ENCODE measurements at places on chromosomes 7 and 10.
A peak's percentile ranks its signal among the peaks of the same experiment; 100 is the strongest.

DNA sequence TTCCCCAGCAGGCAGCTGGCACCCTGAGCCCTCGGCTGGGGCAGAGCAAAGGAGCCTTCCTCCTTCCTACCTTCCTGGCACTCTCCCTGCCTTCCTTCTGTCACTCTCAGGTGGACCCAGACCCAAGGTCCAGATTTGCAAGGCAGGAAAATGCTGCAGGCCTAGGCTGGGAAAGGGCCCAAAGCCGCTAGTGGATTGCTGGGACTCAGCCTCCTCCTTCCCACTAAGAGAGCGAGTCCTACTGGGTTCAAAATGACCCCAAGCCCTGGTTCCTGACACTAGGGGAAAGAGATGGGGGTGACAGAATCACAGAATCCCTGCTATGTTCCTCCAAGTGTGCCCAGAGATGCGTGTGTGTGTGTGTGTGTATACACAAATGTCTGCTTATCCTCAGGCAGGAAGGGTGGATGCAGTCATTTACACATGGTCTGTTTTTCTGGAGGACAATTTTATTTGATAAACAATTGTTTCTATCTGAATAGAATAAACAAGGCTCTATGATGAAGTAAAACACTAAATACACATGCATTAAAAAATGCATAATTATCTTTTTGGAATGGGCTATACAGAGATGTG, 1.3 kb upstream of the PLAU start:
- no peak for DNase-seq

GRCh38 chr7:42831718-42832522, 80.0 kb downstream of the C7orf25 start:
- peak; percentile 48 for DNase-seq

DNA sequence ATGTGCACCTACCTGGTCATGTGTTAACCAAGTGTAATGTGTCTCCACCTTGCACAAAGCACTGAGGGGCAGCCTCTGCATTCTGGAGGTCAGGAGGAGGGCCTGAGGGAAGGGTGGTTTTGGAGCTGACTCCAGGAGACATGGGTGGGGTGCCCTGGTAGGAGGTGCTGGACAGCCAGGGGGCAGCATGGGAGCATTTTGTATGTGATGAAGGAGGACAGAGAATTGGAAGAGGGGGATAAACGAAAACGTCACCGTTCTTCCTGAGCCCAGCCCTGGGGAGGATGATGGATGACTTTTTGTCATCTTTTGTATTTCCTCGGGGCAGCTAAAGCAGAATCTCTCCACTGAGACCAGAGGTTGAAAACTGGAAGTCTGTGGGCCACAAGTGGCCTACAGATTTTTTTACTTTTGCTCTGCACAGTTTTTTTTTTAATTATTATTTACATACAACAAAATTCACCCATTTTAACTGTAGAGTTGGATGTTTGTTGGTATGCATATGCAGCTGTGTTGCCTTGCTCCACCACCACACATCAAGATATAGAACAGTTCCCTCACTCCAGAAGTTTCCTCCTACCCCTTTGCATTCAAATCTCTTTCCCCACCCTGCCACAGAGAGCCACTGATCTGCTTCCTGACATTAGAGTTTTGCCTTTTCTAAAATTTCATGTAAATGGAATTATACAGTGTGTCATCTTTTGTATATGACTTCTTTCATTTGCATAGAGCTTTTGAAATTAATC, 242.5 kb downstream of the VTI1A start:
- no peak for DNase-seq

DNA sequence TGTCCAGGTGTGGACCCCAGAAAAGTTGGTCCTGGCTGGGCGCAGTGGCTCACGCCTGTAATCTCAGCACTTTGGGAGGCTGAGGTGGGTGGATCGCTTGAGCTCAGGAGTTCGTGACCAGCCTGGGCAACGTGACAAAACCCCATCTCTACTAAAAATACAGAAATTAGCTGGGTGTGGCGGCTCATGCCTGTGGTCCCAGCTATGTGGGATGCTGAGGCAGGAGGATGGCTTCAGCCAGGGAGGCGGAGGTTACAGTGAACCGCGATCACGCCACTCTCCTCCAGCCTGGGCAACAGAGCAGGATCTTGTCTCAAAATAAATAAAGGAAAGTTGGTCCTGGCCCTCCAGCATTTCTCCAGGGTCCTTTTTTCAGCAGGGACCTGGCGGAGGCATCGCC, 1.4 kb downstream of the NUDT1 start:
- no peak for DNase-seq

GRCh38 chr10:125859128-125859817, 21.8 kb downstream of the DHX32 start:
- no peak for DNase-seq

DNA sequence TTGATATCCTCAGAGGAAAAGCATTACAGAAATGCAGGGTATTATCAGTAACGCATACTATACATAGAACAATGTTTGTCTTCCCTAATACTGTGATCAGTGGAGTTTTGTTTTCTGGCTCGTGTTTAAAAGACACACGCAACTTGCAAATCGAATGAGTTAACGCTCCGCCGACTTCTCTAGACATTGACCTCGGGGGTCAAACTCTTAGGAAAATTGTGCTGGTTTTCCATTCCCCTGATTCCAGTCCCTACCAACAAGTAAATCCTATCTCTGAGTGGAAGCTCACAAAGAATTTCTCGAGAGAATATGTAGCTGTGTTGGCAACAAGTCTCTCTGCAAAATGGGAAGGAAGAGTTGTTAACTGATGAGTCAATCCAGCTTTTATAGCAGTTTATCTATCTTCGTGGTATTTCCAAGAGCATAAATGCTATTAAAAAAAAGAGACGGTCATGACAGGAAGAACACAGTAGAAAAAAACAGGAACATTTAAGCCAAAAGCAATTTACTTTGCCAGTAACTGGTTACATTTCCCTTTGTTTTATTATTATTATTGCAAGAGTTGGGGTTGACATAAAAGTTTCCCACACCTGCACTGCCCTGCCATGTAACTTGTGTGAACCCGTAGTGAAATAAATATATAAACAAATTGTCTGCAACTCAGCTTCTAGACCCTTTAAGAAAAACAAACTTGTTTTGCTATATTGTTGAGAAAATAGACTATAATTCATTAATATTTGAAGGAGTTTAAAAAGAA, 144.4 kb downstream of the ARID5B start:
- peak; percentile 93 for DNase-seq

DNA sequence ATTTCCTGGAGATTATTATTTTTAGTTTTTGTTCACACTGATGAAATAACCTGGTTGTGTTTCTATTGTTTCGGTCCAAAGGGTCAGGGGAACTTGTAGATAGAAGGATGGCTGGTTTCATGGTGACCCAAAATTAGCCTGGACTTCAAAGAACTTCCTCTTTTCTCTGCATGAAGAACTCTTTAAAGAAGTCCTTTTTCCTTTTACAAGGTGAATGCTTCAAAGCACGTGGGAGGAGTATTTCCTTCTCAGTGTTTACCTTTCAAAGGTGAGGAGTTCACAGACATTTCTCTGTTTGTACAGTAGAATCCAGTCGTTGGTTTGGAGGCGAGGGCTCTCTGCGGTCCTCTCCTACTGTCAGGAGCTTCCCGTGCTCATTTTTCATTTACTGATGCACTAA, 561.7 kb downstream of the GATA3 start:
- no peak for DNase-seq

DNA sequence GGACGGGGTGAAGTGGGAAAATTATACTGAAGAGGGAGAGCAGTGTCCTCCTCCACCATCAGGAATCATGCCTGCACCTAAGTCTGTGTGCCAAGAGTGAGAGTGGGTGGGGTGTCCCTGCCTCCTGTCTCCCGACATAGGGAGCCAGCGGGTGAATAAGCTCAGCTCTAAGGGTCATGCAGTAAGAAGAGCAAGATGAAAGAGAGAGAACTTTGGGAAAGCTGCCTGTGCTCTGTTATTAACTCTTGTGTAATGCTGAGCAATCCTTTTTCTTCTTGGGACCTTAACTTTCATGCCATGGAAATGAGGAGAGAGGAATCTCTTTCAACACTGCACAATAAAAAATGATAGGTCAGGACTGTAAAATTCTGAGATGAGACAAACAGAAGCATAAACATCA, 7.9 kb upstream of the TCAF1 start:
- no peak for DNase-seq

- no peak for DNase-seq
Measured at GRCh38 chr10:15735763-15736162, 16.0 kb upstream of the ITGA8 start.

DNA sequence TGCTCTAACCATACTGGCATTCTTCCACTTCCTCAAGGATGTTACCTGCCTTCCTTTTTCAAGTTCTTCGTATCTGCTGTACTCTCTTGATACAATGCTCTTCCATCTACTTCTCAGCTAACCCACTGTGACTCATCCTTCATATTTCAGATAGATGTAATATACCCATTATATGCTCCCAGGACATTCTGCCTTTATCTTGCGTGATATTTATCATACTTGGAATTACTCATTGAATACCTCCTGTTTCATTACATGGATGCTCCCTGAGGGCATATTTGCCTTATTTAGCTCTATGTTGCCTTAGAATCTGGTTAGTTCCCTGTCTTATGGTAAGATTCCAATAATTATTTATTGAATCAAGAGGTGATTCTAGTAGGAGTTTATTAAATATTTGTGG, 706.4 kb downstream of the SORCS3 start:
- DNase-seq = no peak

GRCh38 chr7:82722946-82723345, 279.4 kb upstream of the CACNA2D1 start:
- no peak for DNase-seq

- no peak for DNase-seq
Measured at GRCh38 chr10:36345175-36345533, 703.1 kb upstream of the FZD8 start.

GRCh38 chr7:139423091-139423490, 60.4 kb downstream of the KLRG2 start:
- DNase-seq = peak; percentile 18

DNA sequence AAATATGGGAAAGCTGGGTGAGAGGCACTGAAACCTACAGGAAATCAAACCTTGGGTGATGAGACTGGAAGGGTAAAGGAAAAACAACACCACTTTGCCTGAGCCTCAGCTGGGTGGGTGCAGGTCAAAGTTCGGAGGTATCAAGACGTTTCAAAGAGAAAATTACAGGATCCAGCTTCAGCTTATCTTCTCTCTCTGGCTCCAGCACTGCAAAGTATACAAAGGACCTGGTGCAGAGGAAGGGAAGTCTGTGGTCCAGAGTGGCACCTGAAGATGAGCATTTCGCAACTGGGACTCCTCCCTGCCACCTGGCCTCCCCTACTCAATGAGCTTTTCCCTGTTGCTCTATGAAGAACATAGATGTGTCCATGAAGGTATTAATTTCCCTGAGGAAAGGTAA, 6.4 kb upstream of the FXYD4 start:
- no peak for DNase-seq

GRCh38 chr10:77879710-77880109, 46.8 kb downstream of the DLG5 start:
- DNase-seq = no peak

DNA sequence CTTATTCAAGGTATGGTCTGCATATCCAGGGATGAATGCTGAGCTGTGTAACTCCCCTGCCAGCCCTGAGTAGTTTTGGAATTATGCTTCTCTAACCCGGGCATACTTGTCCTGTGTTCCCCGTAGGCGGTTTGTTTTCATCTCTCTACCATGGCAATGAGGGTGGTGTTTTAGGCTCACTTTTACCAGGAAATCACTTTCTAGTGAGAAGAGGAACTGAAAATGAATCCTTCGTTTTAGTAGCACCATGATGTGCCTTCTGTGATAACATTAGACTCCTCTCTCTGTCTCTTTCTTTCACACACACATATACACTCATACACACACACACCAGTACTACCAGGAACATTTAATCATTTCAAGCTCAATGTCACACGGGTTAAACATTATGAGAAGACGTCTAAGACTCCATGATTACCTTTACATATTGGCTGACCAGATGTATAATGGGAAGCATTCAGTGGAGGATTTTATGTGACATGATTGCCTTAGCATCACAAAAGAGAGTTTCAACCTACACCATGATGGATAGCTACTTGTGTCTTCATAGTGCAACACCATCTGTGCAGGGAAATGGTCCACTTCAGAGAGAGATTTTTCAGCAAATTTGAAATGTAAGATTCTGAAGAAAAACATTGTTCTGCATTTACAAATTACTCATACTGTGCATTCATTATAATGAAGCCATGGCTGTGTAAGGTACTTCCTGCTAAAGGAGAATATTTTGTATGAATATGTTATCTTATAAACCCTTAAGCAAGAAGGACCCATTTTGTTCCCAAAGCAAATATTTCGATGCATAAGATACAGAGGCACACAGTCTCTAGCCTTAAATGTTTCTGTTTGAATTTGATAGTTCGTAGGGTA, 31.0 kb upstream of the PFKP start:
- no peak for DNase-seq

DNA sequence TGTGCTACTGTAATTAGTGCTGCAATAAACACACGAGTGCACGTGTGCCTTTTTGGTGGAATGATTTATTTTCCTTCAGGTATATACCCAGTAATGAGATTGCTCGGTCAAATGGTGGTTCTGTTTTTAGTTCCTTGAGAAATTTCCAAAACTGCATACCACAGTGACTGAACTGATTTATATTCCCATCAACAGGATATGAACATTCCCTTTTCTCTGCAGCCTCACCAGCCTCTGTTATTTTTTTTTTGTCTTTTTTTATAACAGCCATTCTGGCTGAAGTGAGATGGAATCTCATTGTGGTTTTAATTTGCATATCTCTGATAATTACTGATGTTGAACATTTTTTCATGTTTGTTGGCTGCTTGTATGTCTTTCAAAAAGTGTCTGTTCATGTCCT, 922.9 kb upstream of the LRRN3 start:
- no peak for DNase-seq

- no peak for DNase-seq
Measured at GRCh38 chr7:42372479-42372878, 135.5 kb upstream of the GLI3 start.

DNA sequence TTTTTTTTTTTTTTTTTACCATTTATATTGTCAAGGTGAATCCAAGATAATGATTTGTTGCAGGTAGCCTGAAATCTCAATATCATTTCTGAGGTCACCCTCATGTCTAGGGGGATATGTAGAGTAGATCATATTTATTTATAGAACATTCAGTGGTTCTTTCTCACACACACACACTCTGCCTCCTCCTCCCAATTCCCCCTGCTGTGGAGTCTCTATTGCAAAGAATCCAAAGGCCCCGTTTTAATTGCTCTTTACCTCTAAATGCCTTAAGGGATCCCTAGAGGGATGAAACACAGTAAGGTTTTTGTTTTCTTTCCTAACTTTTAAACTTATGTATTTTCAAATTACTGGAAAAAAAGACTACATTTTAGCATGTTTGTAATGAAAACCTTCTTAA, 170.0 kb downstream of the PRKG1 start:
- no peak for DNase-seq

- no peak for DNase-seq
Measured at GRCh38 chr7:112584290-112584689, 103.5 kb downstream of the LSMEM1 start.

DNA sequence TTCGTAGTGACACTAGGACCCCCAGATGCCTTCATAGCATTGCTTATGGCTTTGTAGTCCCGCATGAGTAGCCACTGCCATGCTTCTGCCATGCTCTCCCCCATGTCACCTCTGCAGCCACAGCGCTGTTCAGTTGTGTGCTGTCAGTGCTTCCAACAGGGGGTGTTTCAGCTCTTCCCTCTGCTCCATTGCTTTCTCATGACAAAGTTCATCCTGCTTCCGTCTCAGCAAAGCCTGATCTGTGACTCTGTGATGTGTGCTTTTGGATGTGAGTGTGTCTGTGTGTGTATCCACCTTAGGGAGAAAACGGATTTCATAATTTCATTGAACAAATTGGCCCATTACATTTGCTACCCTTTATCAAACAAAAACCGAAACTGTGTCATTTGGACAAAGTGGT, 134.9 kb upstream of the SAMD8 start:
- DNase-seq = no peak

GRCh38 chr10:124683814-124684213, 60.4 kb downstream of the FAM53B start:
- DNase-seq = no peak
